CD4-positive, alpha-beta T cell treated with Interleukin-6 for 4 hours (primary cell): ENCODE measurements at places on chromosomes 6 and 20.

GRCh38 chr6:96837081-96837971, at the start of gene GPR63:
Gene GPR63 (minus strand): TSS chr6:96837477. CDS start chr6:96799731, 37,746 bp downstream.
- DNase-seq: peak; percentile 80

DNA sequence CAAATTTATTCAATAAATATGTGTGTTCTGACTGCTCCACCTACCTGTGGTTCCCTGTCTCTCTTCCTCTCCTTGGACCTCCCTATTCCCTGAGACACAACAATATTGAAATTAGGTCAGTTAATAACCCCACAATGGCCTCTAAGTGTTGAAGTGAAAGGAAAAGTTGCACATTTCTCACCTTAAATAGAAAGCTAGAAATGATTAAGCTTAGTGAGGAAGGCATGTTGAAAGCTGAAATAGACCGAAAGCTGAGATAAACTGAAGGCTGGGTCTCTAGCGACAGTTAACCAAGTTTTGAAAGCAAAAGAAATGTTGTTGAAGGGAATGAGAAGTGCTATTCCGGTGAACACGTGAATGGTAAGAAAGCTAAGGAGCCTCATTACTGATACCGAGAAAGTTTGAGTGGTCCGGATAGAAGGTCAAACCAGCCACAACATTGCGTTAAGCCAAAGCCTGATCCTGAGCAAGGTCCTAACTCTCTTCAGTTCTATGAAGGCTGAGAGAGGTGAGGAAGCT, 34.1 kb downstream of the UST start:
- DNase-seq: no peak

GRCh38 chr6:160430751-160431150, 82.6 kb downstream of the SLC22A3 start:
- DNase-seq: no peak

GRCh38 chr6:149763866-149764265, 14.3 kb downstream of the PCMT1 start:
- DNase-seq: no peak

DNA sequence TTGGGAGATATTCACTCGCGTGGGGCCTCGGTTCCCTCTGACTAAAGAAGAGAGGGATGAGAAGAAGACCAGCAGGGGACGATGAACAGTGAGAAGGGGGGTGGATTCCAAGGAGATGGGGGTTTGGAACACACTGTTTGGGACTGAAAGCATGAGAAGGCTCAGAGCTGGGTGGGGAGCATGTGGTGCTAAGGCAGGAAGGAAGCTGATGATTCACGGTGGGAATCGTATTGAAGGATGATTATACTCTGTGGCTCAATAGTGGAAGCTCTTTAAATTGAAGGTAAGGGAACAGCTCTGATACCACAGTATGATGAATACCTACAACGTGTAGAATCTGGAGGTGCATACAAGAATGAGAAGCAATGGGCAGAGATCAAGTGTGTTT, 117.5 kb upstream of the KCNK16 start:
- DNase-seq: no peak

- DNase-seq: peak; percentile 41
Measured at GRCh38 chr20:62618611-62619529, 23.4 kb upstream of the SLCO4A1 start.

DNA sequence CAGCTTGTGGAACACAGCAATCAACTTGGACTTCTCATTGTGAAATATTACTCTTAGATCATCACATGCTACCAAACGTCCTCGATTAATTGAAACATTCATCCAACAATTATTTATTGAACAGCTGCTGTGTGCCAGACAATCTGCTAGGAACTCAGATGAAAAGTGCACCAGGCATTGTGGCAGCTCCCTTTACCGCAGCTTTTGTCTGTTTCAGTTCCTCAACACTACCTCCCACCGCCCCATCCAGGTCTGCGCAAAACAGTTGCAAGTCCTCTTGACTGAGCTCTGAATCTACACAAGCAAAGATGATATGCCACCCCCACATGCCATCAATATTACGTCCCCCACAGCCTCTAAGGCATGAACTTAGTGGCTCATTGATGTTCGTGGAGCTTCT, 1094.4 kb upstream of the MAP3K7 start:
- no peak for DNase-seq

DNA sequence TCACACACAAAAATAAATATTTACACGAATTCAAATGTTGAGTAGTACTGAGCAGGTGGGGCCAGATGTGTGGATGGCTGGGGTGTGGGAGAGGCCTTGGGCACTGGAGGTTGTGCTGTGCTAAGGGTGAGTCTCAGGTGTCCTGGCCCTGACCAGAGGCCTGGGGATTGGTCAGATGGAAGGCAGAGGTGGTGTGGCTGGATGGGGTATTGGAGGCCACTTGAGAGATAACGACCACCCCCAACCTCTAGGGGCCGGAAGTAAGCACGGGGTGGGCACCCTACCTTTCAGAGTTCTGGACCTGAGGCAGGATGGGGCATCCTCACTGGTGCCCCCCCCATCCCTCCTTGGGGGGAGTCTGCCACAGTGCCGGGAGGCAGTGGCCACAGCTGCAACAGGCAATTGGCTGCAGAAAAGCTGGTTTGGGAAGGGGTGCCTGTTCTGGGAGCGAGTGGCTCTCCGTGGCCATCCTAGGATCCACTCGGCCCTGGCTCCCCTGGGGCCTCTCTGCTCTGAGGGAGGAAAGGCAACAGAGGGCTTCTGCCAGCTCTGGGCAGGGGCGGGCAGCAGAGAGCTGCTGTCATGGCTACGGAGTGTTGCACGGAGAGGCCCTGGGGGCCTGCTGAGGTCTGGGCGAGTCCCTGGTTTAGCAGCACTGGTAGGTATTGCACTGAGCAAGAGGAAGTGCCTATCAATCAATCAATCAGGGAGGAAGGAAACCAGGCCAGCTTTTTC, 87.6 kb downstream of the ASXL1 start:
- DNase-seq: no peak

GRCh38 chr6:5293692-5294091, 32.4 kb downstream of the FARS2 start:
- DNase-seq: no peak

GRCh38 chr6:125959041-125959440, 2.5 kb downstream of the HINT3 start:
- no peak for DNase-seq

DNA sequence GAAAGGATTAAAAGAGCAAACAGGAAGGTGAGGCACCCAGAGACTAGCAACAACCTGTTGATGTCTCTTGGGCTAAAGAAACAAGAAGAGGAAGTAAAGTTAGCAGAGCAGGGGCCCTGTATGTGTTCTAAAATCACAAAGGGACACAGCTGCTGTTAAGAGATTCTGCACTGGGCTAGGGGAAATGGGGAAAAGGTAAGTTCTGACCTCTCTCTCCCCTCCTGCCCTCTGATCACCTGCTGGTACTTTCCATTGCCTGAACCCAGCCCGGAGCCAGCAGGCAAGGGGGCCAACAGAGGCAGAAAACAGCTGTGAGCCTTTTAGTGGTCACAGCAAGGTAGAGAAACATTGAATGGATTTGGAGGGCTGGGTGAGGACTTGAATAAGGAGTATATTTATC, 13.5 kb upstream of the CNR1 start:
- DNase-seq: no peak

GRCh38 chr6:27836783-27837624, 75.2 kb downstream of the OR2B2 start:
- DNase-seq: peak; percentile 65

GRCh38 chr20:1861347-1861976, 33.7 kb upstream of the SIRPA start:
- no peak for DNase-seq

DNA sequence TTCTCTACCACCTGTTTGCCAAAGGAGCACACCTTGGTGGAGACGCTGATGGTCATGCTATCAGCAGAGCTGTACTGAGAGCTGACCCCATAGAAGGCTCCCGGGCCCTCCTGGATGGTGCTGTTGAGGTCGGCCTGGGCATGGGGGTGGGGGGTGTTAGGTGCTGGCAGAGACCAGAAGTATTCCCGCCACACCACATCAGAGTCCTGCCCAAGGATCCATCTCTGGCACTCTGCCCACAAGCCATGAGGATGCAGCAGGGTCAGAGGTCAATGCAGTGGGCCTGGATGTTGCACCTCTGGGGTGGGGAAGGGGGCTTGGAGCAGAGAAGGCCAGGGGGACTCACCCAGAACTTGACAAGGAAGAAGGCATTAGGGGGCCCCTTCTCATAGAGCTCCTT, 7.4 kb downstream of the RPL10A start:
- DNase-seq: no peak

GRCh38 chr20:59940956-59941294, 736 bp downstream of the FAM217B start:
- no peak for DNase-seq

DNA sequence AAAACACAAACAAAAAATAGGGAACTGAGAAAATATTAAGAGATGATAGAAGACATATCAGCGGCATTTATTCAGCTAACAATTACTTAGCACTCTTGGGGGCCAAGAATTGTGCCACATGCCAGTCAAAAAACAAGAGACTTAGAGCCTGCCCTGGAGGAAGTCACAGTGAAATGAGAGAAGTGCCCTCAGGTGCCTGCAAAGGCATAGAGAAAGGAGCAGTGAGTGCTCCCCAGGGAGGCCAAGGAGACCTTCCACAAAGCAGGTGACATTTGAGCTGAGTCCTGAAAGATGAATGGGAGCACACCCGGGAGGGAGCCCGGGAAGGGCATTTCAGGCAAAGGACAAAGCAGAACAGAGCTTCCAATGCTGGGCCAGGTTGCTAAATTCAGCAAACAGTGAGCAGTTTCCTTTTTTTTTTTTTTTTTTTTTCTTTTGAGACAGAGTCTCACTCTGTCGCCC, 184.7 kb upstream of the JARID2 start:
- DNase-seq: no peak
